A549 treated with CpdA at 1 μM for 4 hours (cell line): ENCODE measurements at places on chromosomes 3 and 15. TPM values are rescaled to one million over a fixed set of nuclear protein-coding genes. Genes with fewer than 3 reads are reported as not detected.

Gene CPNE9
- total RNA-seq = 0.13 to 0.41 TPM (median 0.23 TPM) in 4 of 5 replicates, not detected in the other

Gene GOLGA8S
- 0.10 to 0.20 TPM (median 0.15 TPM) in 5 replicates for total RNA-seq

Gene SLCO3A1
- total RNA-seq = 20.3 to 29.3 TPM (median 27.8 TPM) in 5 replicates

Gene CAMK2N2
- total RNA-seq = 0.77 to 1.8 TPM (median 1.4 TPM) in 5 replicates

Gene ARRDC4
- 0.17 to 0.31 TPM (median 0.27 TPM) in 5 replicates for total RNA-seq

Gene RASL12
- 0.09 to 0.16 TPM (median 0.11 TPM) in 4 of 5 replicates, not detected in the other for total RNA-seq

Gene CAPN3
- 0.25 to 0.43 TPM (median 0.31 TPM) in 3 of 5 replicates, not detected in the others for total RNA-seq

Gene CPNE4
- total RNA-seq = 4.1 to 6.4 TPM (median 5.0 TPM) in 5 replicates

Gene WDR76
- 10.5 to 15.0 TPM (median 12.0 TPM) in 5 replicates for total RNA-seq

Gene VEPH1
- 0.07 to 0.10 TPM in 2 of 5 replicates, not detected in the others for total RNA-seq

Gene LDHAL6B
- total RNA-seq = not detected in 5 replicates

Gene TMEM42
- 5.7 to 10.6 TPM (median 9.8 TPM) in 5 replicates for total RNA-seq

Gene ZNF710
- 8.5 to 18.6 TPM (median 16.7 TPM) in 5 replicates for total RNA-seq

Gene CELF6
- 0.07 to 0.19 TPM (median 0.12 TPM) in 4 of 5 replicates, not detected in the other for total RNA-seq

Gene PPP1R14D
- total RNA-seq = 0.20 to 0.32 TPM in 2 of 5 replicates, not detected in the others

Gene KIF15
- total RNA-seq = 6.9 to 14.1 TPM (median 9.9 TPM) in 5 replicates

Gene GALNT15
- 0.03 to 0.21 TPM in 2 of 5 replicates, not detected in the others for total RNA-seq

Gene VILL
- total RNA-seq = 0.07 to 1.0 TPM (median 0.22 TPM) in 4 of 5 replicates, not detected in the other

Gene NR2F2
- 21.1 to 27.1 TPM (median 24.4 TPM) in 5 replicates for total RNA-seq

Gene GABRG3
- 0.17 to 0.64 TPM (median 0.42 TPM) in 4 of 5 replicates, not detected in the other for total RNA-seq

Gene PAQR9
- 2.4 to 3.8 TPM (median 3.4 TPM) in 5 replicates for total RNA-seq

Gene GPR87
- total RNA-seq = 0.86 to 1.3 TPM (median 1.1 TPM) in 5 replicates

Gene STAB1
- total RNA-seq = 0.05 TPM in 1 of 5 replicates, not detected in the others

Gene FBXW12
- not detected in 5 replicates for total RNA-seq

Gene ST8SIA2
- 0.44 to 1.0 TPM (median 0.75 TPM) in 5 replicates for total RNA-seq

Gene IQCF6
- not detected in 5 replicates for total RNA-seq

Gene POTEB2
- not detected in 5 replicates for total RNA-seq

Gene TMCO5A
- not detected in 5 replicates for total RNA-seq

Gene INKA1
- 1.6 to 2.1 TPM (median 2.0 TPM) in 5 replicates for total RNA-seq

Gene ZNF717
- 2.5 to 3.9 TPM (median 3.0 TPM) in 5 replicates for total RNA-seq

Gene DUOXA1
- 0.09 to 0.26 TPM (median 0.16 TPM) in 4 of 5 replicates, not detected in the other for total RNA-seq

Gene FBXO45
- 6.8 to 8.2 TPM (median 7.2 TPM) in 5 replicates for total RNA-seq

Gene GHSR
- not detected in 5 replicates for total RNA-seq

Gene ARHGEF3
- total RNA-seq = 6.4 to 9.3 TPM (median 7.5 TPM) in 5 replicates

Gene LSMEM2
- total RNA-seq = 0.05 to 0.14 TPM (median 0.13 TPM) in 3 of 5 replicates, not detected in the others

Gene DPPA2
- total RNA-seq = not detected in 5 replicates

Gene C2CD4A
- 0.02 to 0.05 TPM (median 0.04 TPM) in 4 of 5 replicates, not detected in the other for total RNA-seq

Gene ZSCAN2
- total RNA-seq = 13.1 to 17.1 TPM (median 14.9 TPM) in 5 replicates

Gene ZNF148
- 7.8 to 11.4 TPM (median 9.8 TPM) in 5 replicates for total RNA-seq

Gene PTX3
- total RNA-seq = 0.57 to 1.2 TPM (median 0.90 TPM) in 5 replicates

Gene MAP4
- 92.8 to 110 TPM (median 106 TPM) in 5 replicates for total RNA-seq

Gene DMXL2
- total RNA-seq = 18.7 to 20.7 TPM (median 19.9 TPM) in 5 replicates

Gene GHRL
- not detected in 5 replicates for total RNA-seq

Gene CHRD
- total RNA-seq = 0.11 to 0.27 TPM (median 0.22 TPM) in 5 replicates

Gene ARPP21
- total RNA-seq = 0.03 to 0.06 TPM in 2 of 5 replicates, not detected in the others

Gene NMNAT3
- total RNA-seq = 0.96 to 1.8 TPM (median 1.4 TPM) in 5 replicates

Gene DPP8
- 22.6 to 30.1 TPM (median 24.6 TPM) in 5 replicates for total RNA-seq

Gene KLHL6
- not detected in 5 replicates for total RNA-seq

Gene WDR73
- total RNA-seq = 38.9 to 54.0 TPM (median 40.3 TPM) in 5 replicates

Gene OXTR
- total RNA-seq = 9.0 to 10.9 TPM (median 9.4 TPM) in 5 replicates

Gene ZNF860
- total RNA-seq = 0.91 to 1.4 TPM (median 0.94 TPM) in 5 replicates

Gene TMCC1
- total RNA-seq = 8.8 to 39.9 TPM (median 11.0 TPM) in 5 replicates

Gene TMEM108
- total RNA-seq = not detected in 5 replicates
